ENCODE measurements at places on chromosomes 13 and 19. TPM values are rescaled to one million over a fixed set of nuclear protein-coding genes. Genes with fewer than 3 reads are reported as not detected.

The ACER1 gene
- not detected for total RNA-seq

The MBD3L2 gene
- not detected for total RNA-seq

The COMP gene
- not detected for total RNA-seq

The FLT3 gene
- total RNA-seq: not detected

The LNX2 gene
- total RNA-seq: 4.1 TPM

The DMKN gene
- total RNA-seq: 1.7 TPM

The GIPR gene
- total RNA-seq: 7.5 TPM

The FUT1 gene
- total RNA-seq: 0.30 TPM

The PLIN4 gene
- total RNA-seq: not detected
